ENCODE measurements at places on chromosomes 11 and 22. TPM values are rescaled to one million over a fixed set of nuclear protein-coding genes. Genes with fewer than 3 reads are reported as not detected.
A peak's percentile ranks its signal among the peaks of the same experiment; 100 is the strongest.

- no peak overlapping the region for H3K4me3 ChIP-seq
- H3K4me1 ChIP-seq, result no peaks in the 10 kb centered on the region
- H3K27me3 ChIP-seq, result no peaks in the 10 kb centered on the region
- H3K36me3 ChIP-seq, result no peaks in the 10 kb centered on the region
Measured at GRCh38 chr11:65053827-65054508, 4.4 kb downstream of the NAALADL1 start.

GRCh38 chr11:59188954-59189353 lies 17.0 kb downstream of the DTX4 start:
- H3K36me3 ChIP-seq, result no peaks in the 10 kb centered on the region
- H3K4me1 ChIP-seq, result no peaks in the 10 kb centered on the region
- H3K27ac ChIP-seq, result no peak overlapping the region
- no peak for DNase-seq

GRCh38 chr22:47902646-47903180 lies 1140.3 kb downstream of the TBC1D22A start:
- H3K36me3 ChIP-seq, result no peaks in the 10 kb centered on the region
- no peak for DNase-seq
- H3K27me3 ChIP-seq, result no peaks in the 10 kb centered on the region
- H3K4me3 ChIP-seq, result no peak overlapping the region

Gene OR10A2
- not detected for total RNA-seq

- no peak overlapping the region for H3K27ac ChIP-seq
- no peaks in the 10 kb centered on the region for H3K4me1 ChIP-seq
- no peak overlapping the region for H3K4me3 ChIP-seq
- DNase-seq, result no peak
- H3K36me3 ChIP-seq, result no peaks in the 10 kb centered on the region
- no peaks in the 10 kb centered on the region for H3K27me3 ChIP-seq
Measured at GRCh38 chr22:41238570-41239442, 1.9 kb downstream of the CHADL start.

Gene PATE2
- not detected for total RNA-seq

Gene COA4
- 67.7 TPM for total RNA-seq

GRCh38 chr22:27913162-27913741 lies 5.8 kb downstream of the PITPNB start:
- H3K36me3 ChIP-seq, result peaks cover 32% of the 10 kb centered on the region
- DNase-seq, result no peak
- H3K27me3 ChIP-seq, result no peaks in the 10 kb centered on the region
- peaks cover 63% of the 10 kb centered on the region for H3K4me1 ChIP-seq

DNA sequence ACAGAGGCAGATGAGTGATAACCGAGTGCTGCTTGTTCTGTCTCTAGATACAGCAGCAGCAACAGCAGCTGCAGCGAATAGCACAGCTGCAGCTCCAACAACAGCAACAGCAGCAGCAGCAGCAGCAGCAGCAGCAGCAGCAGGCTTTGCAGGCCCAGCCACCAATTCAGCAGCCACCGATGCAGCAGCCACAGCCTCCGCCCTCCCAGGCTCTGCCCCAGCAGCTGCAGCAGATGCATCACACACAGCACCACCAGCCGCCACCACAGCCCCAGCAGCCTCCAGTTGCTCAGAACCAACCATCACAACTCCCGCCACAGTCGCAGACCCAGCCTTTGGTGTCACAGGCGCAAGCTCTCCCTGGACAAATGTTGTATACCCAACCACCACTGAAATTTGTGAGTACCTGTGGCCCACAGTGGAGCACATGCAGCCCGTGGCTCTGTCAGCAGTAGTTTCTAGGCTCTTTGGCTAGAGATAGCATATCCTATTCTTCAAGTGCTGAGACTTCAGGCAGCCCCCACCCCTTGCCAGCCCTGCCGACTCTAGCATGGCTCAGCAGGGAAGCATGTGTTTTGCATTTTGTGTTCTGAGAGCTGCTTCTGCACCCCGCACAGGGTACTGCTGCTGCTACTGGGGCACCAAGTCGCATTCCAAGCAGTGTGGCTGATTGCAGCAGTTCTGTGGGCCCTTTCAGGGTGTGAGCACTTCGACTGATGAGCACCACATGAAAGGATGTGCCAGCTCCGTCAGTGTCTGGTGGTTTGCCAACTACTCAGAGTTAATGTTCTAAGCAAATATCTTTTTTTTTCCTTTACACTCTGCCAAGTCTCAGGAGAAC lies 59.2 kb downstream of the MED15 start:
- DNase-seq, result peak; percentile 93
- H3K27me3 ChIP-seq, result no peaks in the 10 kb centered on the region
- peaks cover 68% of the 10 kb centered on the region for H3K4me1 ChIP-seq
- H3K4me3 ChIP-seq, result no peak overlapping the region
- H3K27ac ChIP-seq, result peak overlapping the region; percentile 98
- H3K36me3 ChIP-seq, result peaks cover 45% of the 10 kb centered on the region

DNA sequence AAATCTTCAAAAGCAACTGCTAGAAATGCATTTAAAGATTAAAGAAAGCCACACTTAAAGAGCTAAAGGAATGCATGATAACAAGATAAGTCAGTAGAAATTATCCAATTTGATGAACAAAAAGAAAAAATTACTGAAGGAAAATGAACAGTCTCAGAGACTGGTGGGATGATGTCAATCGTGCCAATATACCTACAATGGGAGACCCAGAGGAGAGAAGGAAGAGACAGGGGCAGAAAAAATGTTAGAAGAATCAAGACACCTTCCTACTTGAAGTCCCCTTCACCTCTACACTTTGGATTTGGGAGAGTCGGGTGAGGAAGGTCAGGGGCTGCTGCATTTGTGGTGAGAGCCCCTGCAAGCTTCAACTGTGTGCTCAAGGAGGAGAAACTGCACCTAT lies 216.3 kb downstream of the BUD13 start:
- H3K36me3 ChIP-seq, result no peaks in the 10 kb centered on the region
- H3K27me3 ChIP-seq, result no peaks in the 10 kb centered on the region
- no peak overlapping the region for H3K4me3 ChIP-seq
- no peak for DNase-seq

DNA sequence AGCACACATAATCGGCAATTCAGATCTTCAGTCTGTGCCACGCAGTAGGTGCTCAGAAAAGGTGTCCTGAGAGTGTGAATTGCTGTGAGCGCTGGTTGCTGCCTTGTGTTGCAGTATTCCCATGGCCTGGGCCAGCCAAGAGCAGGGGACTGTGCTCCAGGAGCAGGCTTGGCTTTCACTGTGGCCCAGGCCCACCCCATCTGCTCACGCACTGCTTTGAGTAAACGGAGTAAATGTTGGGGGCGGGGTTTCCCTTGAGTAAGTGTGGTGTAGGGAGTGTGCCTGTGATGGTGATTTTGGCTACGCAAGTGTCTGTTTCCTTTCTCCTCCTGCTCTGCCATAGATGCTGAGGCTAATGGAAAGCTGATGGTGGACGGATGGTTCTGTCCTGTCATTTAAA lies 2.3 kb downstream of the CTTN start:
- peaks cover 7% of the 10 kb centered on the region for H3K36me3 ChIP-seq
- H3K4me3 ChIP-seq, result peak overlapping the region; percentile 88
- no peaks in the 10 kb centered on the region for H3K27me3 ChIP-seq
- H3K27ac ChIP-seq, result peak overlapping the region; percentile 96

Gene DUSP8
- 0.11 TPM for total RNA-seq

Gene MS4A6A
- not detected for total RNA-seq

Gene CRYAB
- total RNA-seq, result 104 TPM

DNA sequence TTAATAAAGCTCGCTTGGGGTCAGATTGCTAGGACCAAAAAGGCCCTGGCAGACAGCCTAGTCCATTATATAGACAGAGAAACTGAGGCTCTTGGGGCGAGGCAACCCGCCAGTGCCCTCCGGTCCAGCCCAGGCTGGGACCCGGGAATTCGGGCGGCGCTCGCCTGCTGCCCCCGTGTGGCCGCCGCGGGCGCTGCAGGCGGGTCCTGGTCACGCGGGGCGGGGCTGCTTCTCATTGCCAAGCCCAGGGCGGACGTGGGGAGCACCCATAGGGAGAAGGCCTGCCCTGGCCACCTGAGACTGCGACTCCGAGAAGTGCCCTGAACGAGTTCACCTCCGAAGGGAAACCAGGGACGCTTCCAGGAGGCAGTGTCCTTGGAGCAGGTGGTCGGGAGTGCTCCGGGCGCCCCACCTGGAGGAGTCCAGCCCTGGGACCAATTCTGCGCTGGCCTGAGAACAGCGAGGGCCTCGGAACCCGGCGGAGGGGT lies 36.0 kb upstream of the CSNK1E start:
- H3K27me3 ChIP-seq, result no peaks in the 10 kb centered on the region
- H3K4me1 ChIP-seq, result no peaks in the 10 kb centered on the region
- no peak overlapping the region for H3K4me3 ChIP-seq
- H3K27ac ChIP-seq, result no peak overlapping the region
- H3K36me3 ChIP-seq, result no peaks in the 10 kb centered on the region

Gene AMOTL1
- 50.8 TPM for total RNA-seq

GRCh38 chr11:111334532-111335502 lies 36.5 kb downstream of the POU2AF3 start:
- no peaks in the 10 kb centered on the region for H3K27me3 ChIP-seq
- H3K36me3 ChIP-seq, result no peaks in the 10 kb centered on the region
- H3K4me1 ChIP-seq, result peaks cover 32% of the 10 kb centered on the region

Gene OR51E2
- not detected for total RNA-seq

- no peaks in the 10 kb centered on the region for H3K36me3 ChIP-seq
- no peaks in the 10 kb centered on the region for H3K4me1 ChIP-seq
- no peak for DNase-seq
- H3K27me3 ChIP-seq, result peaks cover 32% of the 10 kb centered on the region
- no peak overlapping the region for H3K27ac ChIP-seq
Measured at GRCh38 chr11:69180726-69181125, 25.0 kb downstream of the SMIM38 start.

Gene MEN1
- total RNA-seq, result 15.8 TPM

Gene OR8A1
- not detected for total RNA-seq

Measured in GM23248 (cell line).